A673 (cell line): ENCODE measurements at places on chromosomes 3 and 15. TPM values are rescaled to one million over a fixed set of nuclear protein-coding genes. Genes with fewer than 3 reads are reported as not detected.

GRCh38 chr3:45605534-45605933 is 11.0 kb downstream of the LIMD1 start:
- no peak for DNase-seq

- DNase-seq = no peak
Measured at GRCh38 chr3:47916201-47916600, 100.0 kb downstream of the MAP4 start.

DNA sequence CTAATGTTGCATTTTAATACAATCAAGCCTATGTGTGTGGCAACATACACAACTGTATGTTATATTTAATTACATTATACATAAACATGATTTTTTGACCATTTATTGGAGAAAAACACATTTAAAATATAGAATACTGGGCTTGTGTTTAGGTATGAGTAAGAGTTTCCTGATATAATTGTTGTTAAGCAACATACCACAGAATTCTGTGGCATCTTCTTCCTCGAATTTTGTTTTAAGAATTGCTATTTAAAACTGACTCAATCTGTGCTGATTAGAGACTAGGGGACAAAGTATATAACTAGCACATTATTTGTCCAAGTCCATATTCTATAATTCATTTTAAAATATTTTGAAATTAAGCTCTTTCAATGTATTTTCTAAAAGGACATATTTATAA is 376.8 kb upstream of the THBS1 start:
- DNase-seq = no peak

- no peak for DNase-seq
Measured at GRCh38 chr3:9351709-9352126, 11.1 kb upstream of the THUMPD3 start.

ZNF662 gene
- total RNA-seq = not detected in 2 replicates

DNA sequence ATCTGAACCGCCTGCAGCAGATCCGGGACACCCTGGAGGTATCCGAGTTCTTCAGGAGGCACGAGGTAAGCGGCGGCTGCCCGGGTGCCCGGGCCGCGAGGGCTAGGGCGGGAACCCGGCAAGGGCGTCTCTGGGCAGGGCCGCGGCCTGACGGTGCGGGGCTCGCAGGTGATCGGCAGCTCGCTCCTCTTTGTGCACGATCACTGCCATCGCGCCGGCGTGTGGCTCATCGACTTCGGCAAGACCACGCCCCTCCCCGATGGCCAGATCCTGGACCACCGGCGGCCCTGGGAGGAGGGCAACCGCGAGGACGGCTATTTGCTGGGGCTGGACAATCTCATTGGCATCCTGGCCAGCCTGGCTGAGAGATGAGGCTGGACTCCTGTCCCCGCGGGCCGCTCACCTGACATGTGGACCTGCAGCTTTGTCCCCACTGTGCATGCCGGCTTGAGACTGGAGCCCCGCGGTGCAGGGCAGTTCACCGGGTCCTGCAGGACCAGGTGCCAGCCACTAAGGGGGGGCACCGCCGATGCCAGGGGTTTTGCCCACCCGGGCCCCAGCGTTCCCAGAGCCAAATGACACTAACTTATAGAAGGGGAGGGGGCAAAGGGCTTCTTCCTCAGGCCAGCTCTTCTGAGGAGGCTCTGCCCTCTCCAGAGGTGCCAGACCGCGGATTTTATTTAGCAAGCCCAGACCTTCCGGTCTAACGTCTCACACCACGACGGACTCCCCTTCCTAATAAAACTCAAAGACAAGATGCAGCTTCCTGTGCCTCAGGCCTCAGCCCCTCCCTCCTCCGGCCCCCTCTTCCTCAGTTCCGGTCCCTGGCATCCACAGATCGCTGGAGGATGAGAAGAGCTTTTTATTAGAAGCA is 9.4 kb downstream of the ITPKA start:
- no peak for DNase-seq

DNA sequence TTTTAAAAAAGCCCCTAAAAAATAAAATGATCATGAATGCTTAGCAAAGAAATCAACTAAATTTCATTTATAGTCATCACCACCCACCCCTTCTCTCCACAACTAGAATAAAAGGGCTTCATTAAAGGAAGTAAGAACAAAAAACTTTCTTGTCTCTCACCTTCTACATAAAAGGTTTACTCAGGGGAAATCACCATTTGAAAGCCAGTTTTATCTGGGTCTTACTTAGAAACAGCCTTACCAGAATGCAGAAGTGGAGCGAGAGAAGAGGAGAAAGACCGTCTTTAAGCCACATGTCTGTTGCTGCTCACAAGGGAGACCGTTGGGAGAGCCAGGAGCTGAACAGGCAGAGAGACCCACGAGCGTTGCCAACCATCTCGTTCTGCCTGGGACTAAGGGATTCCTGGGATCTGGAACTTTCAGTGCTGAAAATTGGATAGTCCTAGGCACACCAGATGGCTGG is 350.1 kb upstream of the PROK2 start:
- no peak for DNase-seq

DNA sequence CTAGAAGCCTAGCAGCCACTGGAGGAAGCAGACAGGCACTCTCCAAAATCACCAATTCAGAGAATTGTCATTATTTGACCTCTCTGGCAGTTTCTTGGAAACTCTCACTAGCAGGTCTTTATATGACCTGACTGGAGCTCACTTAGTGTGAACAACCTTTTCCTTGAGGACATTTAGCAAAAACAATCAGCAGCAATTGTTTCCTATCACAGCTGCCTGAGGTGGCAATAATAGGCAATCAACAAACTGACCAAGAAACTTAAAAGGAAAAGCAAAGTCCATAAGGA is 162.4 kb upstream of the STT3B start:
- no peak for DNase-seq

DNA sequence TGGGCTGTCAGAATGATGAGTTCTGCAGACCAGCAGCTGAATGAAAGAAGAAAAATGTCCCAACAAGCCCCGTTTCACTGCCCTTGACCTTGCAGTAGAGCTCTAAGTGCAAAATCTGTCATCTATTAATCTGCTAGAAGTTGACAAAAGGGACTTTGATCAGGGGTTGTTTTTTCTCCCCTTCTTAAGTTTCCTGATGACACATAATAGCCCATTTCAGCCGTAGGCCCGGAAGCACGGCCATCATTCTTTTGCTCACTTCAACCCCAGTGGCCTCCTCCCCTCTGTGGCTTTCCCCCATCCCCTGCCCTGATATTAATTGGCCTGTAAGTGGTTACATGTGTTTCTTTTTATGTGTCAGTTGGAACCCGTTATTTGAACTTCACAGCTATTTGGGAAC is 298.9 kb downstream of the RPLP1 start:
- no peak for DNase-seq

GRCh38 chr15:31483053-31483985 is 156.7 kb downstream of the KLF13 start:
- no peak for DNase-seq

LRTM1 gene
- total RNA-seq = not detected in 2 replicates

DNA sequence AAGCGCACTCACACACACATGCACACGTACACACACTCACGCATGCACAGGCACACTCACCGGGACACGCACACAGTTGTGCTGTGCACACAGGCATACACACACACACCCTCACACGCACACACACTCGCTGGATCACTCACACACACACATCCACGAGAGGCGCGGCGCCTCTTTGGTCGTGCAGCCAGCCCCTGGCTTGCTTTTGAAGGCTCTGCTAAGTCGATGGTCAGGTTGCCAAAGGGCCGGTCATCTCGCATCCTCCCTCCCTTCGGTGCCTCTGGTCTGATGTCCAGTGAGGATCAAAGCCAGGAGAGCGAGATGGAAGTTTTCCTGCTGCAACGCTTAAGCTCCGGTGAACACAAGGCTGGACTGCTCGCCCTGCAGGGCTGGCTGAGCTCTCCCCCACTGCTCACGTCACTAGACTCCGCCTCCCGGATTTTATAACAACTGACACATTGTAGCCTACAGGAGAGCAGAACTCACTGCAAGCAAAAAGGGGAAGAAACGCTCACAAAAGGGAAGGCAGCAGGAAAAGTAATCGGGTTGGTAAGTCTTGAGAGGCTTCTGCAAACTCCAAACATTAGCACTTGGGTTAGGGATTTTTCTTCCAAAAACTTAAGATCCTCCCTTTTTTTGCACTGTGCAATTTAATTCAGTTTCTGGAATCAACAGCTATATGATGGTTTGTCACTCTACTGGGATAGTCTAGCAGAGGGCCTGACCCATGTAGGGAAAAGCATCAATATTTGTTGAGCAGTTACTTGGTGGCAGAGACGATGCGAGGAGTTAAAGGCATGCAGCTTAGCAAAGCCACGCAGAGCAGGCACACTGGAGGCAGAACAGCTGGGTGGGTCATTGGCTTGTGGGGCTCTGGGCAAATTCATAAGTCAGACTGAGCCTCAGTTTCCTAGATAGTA is at the start of gene SRGAP3:
Gene SRGAP3, minus strand, starts transcription at position 374 of the 920 bp plus-strand sequence. CDS start 695 bp downstream, outside the sequence.
- DNase-seq = peak; percentile 93

GRCh38 chr15:96767703-96768434 is 437.4 kb downstream of the NR2F2 start:
- no peak for DNase-seq

GRCh38 chr15:75966073-75966472 is 46.2 kb downstream of the NRG4 start:
- no peak for DNase-seq

DNA sequence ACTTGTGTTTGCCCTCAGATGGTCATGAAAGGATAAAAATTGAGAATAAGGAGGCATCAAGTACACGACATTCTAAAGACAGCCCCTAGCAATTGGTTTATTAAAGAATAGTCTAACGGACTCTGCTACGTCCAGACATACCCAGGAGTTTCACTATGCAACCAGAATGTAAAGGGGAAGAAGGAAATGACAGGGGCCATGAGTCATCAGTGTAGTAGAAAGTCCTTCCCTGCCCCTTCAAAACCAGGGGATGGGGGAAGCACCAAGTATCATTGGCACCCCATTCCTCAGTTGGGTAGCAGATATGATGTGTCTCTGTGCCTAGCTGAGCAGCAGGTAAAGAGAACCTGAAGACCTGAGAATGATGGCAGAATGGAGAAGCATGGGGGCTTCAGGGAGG is 367.4 kb downstream of the IL20RB start:
- no peak for DNase-seq
